ENCODE measurements at places on chromosomes 1 and 21.

DNA sequence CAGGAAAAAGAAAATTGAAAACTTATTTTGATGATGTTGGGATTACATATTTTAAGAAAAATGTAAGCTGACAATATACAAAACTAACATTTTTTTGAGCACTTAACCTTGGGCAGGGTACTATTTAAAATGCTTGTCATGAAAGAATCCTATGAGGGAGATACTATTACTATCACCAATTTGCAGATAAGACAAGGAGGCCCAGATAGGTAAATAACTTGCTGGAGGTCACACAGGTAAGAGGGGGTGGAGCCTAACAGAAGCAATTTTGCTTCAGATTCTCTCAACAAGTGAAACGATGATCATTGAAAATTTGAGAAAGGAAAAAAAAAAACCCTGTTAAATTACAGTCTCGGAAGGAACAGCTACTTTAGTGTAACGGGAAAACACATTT, 1.2 kb downstream of the GART start:
- DNase-seq: no peak

DNA sequence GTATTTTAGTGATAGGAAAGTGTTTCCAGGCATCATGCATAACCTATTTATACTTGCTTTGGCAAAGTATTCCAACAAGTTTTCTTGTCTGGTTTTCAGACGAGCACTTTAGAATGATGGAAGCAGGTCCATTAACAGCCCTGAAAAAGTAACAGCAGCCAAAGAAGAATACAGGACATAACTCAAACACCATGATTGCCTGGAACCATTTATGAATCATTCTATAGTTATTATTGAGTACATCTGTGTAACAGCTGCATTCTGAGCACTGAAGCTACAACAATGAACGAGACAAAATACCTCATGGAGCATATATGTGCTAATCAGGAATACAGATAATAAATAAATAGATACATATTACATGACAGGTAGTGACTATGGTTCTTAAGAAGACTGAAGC, 12.6 kb downstream of the IL10RB start:
- DNase-seq: no peak

DNA sequence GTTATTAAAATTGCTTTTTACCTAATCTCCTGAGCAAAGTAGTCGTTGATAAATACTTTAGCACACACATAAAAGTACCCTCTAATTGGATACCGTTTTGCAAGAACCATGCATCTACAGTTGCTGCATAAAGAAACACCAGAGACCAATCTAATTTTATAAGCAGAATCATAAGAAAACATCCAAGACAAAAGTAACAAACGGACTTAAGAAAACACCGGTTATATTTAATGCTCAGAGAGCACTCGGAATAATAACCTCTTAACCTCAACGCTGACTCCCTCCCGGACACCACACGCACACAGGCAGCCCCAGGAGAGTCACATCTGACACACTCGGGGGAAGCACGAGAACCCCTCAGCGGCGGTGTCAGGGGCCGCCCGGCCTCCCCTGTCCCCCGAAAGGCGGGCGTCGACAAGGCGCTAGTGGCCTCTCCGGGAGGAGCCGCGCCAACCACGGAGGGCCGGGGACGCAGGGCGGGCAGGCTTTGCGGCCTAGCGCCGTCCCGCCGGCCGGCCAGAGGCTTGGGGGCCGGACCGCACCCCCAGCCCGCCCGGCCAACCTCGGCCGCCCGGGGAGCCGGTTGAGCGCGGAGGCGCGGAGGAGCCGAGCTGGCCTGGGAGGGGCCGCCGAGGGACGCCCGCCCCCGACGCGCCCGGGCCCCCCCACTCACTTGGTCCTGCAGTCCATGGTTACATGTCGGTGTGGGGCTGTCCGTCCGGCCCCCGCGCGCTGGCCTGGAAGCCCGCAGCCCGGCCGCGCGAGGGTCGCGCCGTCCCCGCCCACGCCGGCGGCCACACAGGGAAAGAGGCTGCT, 606 bp downstream of the DENND1B start:
- no peak for DNase-seq

DNA sequence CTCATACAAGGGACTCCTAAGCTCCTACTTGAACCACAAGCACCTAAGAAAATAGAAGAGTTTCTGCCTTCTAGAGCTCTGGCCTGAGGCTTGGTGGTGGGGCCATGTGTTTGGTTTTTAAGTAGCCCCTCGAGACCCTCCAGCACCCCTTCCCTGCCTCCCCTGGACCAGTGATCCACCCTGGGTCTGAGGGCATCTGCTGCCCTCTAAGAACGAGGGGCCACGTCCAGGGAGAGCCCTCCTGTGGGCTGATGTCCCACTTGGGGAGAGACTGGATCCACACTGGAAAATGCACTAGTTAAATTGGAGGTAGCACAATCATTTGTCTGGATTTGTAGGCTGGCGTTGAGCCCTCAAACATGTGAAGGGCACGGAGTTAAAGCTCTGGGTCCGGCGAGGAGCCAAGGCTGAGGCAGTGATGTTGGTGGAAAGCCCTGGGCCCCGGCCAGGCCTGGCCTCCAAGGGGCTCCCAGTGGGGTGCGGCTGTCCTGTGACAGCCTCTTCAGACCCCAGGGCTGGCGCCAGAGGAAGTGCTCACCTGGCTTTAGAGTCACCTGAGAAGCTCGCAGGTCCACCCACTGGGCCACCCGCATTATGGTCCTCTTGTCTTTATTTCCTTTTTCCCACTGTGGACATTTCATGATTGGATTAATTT, 65.2 kb downstream of the SLC37A1 start:
- DNase-seq: no peak

DNA sequence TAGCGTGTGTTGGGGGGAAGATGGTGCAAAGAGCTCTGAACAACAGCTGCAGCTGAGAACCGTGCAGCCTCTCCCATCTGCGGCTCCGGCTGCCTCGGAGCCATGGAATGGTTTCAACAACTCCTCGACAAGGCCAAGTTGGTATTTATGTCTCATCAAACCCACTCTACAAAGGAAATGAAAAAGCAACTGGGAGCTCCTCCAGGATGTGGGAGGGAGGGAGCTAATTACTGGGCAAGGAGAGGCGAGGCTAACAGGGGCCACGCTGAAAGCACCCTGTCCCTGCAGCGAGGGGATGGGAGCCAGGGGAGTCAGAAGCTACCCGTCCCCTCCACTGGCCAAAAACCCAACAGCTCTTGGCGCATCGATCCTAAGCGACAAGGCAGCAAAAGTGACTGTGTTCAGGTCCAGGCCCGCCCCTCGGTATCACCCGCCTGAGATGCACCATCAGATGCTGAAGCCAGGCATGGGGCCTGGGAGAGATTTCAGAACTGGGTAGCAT, 63.1 kb downstream of the ACOT7 start:
- no peak for DNase-seq

DNA sequence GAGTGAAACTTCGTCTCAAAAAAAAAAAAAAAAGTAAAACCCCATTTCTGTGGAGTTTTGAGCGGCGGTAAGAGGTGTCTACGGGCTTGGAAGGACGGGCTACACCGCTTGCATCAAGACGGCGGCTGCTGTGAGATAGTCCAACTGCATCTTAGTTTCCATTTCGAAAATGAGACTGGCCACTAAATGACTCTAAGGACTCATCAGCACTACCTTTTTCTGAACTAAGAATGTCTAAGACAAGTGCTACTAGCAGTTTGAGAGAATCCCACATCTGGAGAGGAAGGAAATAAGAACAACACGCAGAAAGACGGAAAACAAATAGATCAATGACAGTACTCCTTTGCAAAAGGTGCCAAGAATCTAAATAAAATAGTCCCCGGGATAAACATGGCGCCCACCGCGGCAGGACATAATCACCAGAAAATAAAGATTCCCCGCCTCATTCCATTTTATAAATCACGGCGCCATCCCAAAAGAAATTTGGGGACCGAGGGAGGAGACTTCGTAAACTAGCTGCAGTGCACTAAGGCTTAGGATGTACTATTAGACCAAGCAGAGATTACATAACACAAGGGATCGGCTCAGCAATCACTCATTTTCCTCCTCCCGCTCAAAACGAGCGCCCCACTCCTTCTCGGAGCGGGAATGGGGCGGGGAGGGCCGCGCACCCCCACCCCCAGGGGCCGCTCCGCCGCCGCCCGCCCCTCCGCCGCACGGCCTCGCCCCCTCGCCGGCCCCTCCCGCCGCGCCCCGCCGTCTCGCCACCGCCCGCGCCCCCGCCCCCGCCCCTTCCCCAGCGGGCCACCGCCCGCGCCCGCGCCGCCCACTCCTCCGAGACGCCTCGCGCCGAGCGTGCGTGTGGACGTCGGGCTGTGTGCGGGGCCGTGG, 1.1 kb downstream of the POGZ start:
- peak; percentile 74 for DNase-seq

DNA sequence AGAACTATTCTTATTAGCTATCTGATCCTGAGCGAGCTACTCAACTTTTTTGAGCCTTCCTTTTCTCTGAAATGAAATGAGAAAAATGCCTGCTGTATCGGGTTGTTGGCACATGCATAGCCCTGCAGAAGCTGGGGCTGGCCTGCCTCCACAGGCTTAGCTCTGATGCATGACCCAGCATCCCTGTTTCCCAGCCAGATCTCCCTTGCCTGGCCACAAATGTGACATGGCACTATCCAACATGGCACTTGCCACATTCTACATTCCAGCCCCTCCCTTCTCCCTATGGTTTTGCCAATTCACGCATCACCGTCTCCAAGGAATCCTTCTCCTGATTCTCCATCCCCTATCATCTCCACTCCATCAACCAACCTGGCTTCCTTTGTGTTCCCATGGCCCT, 13.8 kb downstream of the RNU5D-1 start:
- DNase-seq: no peak

- no peak for DNase-seq
These were observed 149.9 kb upstream of the IGSF21 start for GRCh38 chr1:17957588-17958267.

GRCh38 chr21:37384416-37384815, 17.8 kb downstream of the DYRK1A start:
- no peak for DNase-seq
